ENCODE measurements at places on chromosomes 5 and 9.

GRCh38 chr9:76571288-76571687 lies 112.3 kb downstream of the GCNT1 start:
- no peak for DNase-seq

DNA sequence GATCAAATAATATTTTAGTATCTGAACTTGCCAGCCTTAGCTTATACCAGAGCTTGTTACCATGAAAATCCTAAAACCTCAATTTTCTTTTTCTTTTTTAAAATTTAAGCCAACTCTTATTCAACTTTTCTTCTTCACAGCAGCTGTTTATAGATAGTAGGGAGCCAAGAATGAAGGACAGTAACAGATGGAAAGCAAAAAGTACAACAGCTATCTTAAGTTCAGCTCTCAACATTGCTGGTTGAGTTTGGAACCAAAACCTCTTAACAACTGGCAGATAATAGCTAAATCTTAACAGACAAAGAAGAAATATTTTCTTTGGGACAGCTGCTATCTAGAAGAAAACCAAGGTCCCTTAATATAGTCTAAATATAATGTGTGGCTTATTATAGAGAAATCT lies 74.7 kb downstream of the PJA2 start:
- no peak for DNase-seq

GRCh38 chr9:111969061-111969460 lies 72.4 kb downstream of the UGCG start:
- DNase-seq, result no peak

- no peak for DNase-seq
These were observed 76.0 kb downstream of the ANKRD33B start for GRCh38 chr5:10639846-10640368.

- DNase-seq, result no peak
These were observed 273.8 kb downstream of the MSX2 start for GRCh38 chr5:174998131-174998730.

DNA sequence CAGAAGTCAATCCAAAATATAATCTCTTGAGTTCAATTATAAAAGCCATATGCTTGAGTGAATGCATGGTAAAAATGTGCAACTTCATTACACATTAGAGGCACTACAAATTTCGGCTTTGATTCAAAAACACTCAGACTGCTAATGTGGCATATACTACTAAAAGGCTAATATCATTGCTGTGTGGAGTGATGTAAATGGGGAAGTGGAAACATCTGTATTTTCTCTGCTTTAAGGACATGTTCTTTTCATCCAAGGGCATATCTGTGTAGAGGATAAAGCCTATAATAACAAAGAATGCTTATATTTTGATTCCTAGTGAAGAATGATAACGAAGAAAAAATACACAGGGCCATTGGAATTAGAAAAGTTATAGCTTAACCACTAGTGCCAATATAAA lies 643.9 kb upstream of the ZNF608 start:
- no peak for DNase-seq

DNA sequence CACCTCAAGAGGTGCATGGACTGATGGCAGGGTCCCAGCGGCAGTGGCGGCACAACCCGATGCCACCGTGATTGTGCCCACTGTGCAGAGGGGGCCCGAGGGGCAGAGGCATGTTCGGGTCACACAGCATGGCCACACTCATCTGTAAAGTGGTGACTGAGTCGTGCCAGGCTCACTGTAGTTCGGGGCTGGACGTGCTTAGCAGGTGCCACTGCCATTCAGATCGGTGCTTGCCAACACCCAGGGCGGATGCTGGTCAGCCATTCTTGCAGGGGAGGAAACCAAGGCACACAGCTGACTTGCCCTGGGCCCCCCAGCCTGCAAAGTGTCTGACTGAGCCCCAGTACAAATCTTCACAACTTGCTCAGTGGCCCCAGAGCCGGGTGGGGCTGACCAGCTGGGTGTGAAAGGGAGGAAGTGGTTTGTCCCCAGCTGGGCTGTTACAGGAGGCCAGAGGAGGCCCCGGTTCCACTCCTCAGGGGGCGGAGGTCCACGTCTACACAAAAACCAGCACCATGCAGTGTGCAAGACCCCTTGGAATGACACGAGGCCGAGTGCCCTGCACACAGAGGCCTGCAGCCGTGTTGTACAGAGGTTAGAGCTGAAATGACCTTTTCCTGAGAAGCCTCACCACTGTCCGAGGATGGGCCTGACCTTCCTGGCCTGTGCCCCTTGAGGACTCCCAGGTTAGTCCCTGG lies 17.9 kb downstream of the FGD3 start:
- no peak for DNase-seq

GRCh38 chr9:116549061-116549664 lies 137.9 kb upstream of the TRIM32 start:
- peak; percentile 90 for DNase-seq

DNA sequence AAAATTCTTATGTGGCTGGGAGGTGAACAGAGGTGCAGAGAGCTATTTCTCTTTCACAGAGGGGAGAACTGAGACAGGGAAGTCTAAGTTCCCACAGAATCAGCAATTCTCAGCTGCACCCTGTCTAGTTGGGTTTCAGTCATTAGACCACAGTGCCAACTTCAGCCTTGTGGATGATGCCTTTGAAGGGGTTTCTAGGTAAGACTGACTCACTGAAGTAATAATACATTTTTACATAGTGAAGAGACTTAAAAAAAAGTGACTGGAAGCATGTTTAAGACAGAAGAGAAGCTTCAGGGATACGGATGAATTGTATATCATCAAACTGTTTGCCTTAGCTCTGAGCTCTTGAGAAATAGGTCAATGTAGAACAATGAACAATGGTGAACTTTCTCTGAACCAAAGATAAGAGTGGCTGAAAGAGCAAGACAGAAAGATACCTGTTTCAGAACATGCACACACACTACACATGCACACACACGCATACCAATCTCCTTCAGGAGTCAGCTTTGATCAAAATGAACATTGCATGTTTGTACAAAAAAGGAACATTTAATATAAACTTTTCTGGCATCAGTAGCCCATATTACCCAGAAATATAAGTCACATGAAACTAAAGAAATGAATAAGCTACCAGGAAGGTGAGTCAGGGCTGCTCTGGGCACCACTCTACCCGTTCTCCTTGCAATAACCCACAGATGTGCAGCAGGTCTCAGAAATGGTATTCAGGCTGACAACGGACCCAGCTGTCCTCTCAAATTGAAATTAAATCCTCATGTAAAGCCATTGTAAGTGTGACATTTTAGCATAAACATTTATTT lies 12.6 kb upstream of the FYB1 start:
- peak; percentile 48 for DNase-seq

GRCh38 chr5:36054647-36055046 lies 12.0 kb downstream of the UGT3A2 start:
- DNase-seq, result no peak

GRCh38 chr9:116951588-116952435 lies 264.7 kb downstream of the TRIM32 start:
- DNase-seq, result peak; percentile 63

- DNase-seq, result no peak
These were observed 13.2 kb upstream of the LNPEP start for GRCh38 chr5:96922499-96923244.

GRCh38 chr9:117151716-117152115 lies 263.1 kb downstream of the ASTN2 start:
- DNase-seq, result no peak

GRCh38 chr9:8769153-8769552 lies 969.6 kb upstream of the DMAC1 start:
- no peak for DNase-seq

GRCh38 chr5:178899289-178899688 lies 3.6 kb downstream of the ZFP2 start:
- no peak for DNase-seq

- DNase-seq, result no peak
These were observed 4.2 kb downstream of the MEGF10 start for GRCh38 chr5:127294829-127295228.

GRCh38 chr5:67875601-67876000 lies 340.0 kb upstream of the PIK3R1 start:
- DNase-seq, result no peak

DNA sequence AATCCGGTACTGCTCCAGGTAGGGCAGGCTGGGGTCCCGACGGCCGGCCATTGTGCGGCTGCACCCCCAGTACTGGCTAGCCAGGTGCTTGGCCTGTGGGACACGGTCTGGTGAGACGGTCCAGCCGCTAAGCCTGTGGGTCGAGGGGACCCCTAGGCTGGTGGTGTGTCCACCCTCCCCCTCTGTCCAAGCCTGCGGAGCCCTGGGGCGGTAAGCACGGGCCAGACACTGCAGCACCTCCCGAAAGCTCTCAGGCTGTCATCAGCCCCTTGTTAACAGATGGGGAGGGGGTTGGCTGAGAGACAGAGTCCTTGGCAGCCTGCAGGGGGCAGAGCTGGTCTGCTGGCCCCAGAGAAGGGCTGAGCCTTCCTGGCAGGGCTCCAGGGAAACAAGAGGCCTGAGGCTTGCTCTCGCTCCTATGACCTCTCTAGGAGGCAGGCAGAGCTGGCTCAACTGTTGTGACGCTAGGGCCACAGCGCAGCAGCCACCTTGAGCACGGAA lies 11.8 kb upstream of the MRNIP start:
- DNase-seq, result peak; percentile 54
